ENCODE measurements at places on chromosomes 7 and 10.

DNA sequence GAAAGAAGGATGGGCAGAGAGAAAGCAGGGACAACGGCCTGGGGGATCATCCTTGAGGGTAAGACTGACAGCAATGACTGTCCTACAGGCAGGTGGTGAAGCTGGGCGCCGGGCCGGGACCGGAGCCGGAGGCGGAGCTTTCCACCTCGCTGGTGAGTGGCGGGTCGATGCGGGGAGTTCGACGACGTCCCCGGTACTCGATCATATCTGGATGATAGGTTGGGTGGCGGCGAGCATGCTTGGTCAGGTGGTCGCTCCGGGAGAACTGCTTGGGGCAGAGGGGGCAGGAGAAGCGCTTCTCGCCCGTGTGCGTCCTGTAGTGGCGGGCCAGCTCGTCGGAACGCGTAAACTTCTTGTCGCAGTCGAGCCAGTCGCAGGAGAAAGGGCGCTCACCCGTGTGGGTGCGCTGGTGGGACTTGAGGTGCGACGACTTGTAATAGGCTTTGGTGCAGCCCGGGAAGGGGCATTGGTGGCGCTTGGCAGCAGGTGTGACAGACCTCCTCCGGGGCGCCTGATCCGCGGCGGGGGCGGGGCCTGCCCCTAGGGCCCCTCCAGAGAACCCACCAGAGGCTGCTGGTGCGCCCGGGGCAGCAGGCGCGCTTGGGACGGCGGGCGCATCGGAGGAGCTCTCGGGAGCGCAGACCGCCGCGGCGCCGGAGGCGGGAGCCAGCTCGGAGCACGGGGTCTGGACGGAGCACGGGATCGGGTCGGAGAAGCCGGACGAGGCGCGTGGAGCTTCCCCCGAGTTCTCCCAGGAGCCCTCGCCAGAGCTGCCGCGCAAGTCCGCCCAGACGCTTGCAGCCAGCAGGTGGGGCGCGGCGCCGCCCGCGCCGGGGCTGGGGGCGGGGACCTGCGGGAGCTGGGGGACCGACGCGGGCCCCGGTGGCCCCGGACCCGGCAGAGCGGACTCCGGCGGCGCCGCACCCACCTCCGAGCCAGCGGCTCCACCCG is 752 bp downstream of the KLF14 start:
- no peak for DNase-seq

- no peak for DNase-seq
These were observed 85.4 kb downstream of the OSBPL3 start for GRCh38 chr7:24894429-24895221.

- no peak for DNase-seq
These were observed 269.2 kb downstream of the C7orf25 start for GRCh38 chr7:42642699-42643098.

- no peak for DNase-seq
These were observed 7.5 kb upstream of the DRGX start for GRCh38 chr10:49403363-49403762.

DNA sequence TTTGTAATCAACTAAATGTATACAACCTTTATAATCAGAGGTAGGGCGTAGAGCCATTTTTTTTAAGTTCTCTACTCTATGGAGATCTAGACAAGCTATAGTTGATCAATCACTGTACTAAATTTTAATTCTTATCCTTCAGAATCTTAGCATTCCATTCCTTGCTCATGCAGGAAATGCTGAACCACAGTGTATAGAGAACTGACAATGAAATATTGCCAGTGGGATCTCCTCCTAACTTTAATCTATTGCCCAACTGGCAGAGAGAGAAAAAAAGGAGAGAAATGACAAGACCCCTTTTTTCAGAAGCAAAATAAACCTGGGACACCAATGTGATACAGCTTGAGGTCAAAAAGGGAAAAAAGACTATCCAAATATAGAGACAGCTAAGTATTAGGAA is 26.4 kb upstream of the PPP3CB start:
- DNase-seq = no peak
